ENCODE measurements at places on chromosomes 4 and X.

DNA sequence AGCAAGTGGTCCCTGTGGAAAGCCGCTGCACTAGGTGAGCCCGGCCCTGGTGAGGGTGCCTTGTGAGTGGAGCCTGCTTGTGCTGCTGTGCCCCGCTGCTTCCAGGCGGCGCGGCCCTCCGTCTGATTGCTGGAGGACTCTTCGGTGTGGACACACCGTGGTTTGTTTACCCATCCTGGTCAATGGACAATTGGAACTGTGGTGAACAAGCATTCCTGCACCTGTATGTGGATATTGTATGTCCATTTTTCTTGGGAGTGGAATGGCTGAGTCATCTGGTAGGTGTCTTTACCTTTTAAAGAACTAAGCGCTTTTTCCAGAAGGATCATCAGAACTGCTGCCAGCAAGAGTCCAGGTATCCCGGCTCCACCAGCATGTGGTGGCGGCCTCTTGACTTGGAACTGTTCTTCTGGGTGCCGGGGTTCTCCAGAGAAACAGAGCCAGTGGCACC is 15.6 kb downstream of the MAEA start:
- no peak for DNase-seq

- DNase-seq = no peak
Observed at GRCh38 chr4:56123051-56123450, 174.3 kb downstream of the CEP135 start.

DNA sequence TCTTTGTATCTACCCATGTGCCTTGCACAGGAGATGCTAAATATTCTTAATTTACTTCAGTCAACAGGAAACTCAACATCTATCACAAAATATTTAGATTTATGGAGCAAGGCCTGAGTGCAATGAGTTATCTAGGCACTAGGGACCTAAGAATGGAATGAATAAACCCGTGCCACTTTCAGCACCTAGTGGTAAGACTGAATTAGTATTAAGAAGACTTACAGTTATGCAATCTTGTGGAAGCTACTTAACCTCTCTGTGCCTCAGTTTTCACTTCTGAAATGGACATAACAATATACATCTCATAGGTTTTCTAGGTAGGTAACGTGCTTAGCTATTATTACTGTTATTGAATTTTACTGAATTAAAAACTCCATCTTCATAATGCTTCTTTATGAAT is 144.6 kb upstream of the MAP3K15 start:
- no peak for DNase-seq

DNA sequence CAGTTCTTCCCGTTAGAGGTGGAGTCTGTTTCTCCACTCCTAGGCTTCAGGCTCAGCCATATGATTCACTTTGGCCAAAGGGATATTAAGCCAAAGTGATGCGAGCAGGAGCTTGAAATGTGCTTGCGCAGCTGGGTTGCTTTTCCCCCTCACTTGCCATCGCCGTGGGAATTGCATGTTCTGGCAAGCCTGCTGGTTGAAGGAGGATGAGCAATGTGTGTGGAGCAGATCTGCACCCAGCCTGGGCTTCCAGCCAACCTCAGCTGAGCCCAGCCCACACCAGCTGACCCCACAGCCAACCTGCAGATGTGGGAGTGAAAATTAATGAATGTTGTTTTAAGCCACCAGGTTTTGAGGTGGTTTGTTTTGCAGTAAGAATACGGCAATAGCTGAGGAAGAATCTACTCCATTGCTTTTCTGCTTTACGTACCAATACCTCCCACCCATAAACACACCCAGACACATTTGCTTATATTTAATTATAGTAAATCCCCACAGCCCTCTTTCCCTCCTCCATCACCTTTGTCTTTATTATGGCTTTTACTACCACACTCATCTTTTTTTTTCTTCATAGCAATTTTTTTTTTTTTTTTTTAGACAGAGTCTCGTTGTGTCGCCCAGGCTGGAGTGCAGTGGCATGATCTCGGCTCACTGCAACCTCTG is 132.8 kb upstream of the FUNDC1 start:
- no peak for DNase-seq

DNA sequence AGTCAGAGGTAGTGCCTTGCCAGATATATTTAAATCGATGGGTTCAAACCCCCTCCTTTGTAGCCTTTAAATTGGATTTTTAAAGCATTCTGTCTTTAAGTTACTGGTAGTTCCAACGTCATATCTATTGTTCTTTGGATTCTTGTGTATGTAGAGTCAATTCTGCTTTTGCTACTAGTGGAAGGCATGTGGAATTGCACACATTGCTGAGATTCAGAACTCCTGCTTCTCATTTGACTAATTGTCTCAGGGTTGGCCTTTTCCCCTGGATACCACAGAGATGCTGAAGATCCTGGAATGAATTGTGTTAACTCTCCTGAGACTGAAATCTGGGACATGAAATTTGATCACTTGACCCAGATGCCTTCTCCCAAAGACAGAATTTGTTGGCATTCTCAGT is 328.3 kb upstream of the RPS6KA3 start:
- no peak for DNase-seq

GRCh38 chr4:42915484-42915883 is 23.0 kb downstream of the GRXCR1 start:
- DNase-seq = no peak

- DNase-seq = no peak
Observed at GRCh38 chrX:17412692-17413091, 37.7 kb downstream of the NHS start.

GRCh38 chr4:76896614-76897535 is 1.1 kb downstream of the SOWAHB start:
- no peak for DNase-seq

DNA sequence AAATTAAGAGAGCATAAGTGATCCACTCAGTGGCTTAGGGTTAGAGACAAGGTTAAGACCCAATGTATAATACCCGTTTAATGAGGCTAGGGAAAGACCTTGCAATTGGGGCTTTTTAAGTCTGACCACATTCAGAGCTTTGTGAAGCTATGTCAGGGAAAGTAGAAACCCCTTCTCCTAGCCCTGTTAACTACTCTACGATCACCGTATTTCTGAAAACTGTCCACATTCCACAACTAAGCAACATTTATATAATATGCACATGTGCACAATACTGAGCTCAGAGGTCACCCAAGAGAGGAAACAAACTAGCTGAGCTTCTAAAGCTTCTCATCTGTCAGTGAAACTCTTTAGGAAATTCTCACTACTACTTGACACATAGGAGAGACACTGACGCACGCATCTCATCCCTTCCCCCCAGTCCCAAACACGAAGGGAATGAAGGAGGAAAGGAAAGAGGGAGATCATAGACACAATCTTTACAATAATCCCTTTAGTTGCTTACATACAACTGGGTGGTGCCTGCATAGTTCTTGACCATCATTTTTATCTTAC is 56.2 kb downstream of the METTL14 start:
- DNase-seq = no peak

GRCh38 chr4:10232114-10232513 is 115.5 kb upstream of the WDR1 start:
- no peak for DNase-seq

DNA sequence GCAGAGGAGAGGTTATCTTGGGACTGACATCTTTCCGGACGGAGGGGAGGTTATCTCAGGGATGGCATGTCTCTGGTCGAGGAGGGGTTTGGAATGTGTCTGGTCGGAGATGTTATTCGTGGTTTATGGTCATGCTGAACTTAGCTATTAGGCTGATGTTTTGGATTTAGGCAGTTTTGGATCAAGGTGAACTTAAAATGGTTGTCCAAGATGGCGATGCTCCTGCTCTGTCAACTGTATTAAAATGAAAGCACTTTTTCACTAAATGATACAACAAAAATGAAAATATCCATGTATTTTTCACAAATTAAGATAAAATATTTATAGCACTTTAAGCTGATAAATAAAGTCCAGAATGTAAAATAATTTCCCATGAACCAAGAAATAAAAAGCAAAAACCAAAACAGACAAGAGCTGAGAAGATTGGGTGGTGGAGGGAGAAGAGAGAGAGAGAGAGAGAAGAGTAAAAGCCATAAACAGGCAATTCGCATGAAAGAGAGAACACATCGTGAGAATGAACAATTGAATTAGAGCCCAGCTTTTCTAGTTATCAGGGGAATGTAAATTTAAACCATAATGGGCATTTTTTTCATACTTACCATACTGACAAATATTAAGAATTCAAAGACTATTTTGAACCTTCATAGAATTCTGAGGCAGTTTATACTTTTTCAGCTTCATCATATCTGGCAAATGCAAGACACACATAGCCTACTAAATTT is 2236.0 kb upstream of the AGA start:
- no peak for DNase-seq

GRCh38 chr4:128847082-128847724 is 37.7 kb downstream of the JADE1 start:
- DNase-seq = no peak

DNA sequence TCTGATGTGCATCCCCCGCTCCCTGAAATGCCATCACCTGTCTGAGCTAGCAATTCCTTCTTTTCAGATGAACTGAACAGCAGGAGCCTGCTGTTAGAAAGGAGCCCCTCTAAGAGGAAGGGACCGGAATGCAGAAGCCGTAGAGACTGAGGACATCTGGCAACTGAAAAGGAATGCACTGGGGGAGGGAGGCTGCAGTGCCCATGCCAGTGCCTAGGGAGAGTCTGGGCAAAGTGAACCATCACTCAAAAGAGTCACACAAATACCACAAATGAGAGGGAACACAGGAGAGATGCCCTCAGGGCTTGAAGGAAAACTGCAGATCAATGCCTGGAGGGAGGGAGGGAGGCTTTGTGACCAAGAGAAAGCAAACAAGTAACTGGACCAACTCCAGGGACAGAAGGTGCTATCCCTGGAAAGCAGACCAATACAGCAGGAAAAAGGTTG is 93.9 kb upstream of the CBR4 start:
- no peak for DNase-seq

DNA sequence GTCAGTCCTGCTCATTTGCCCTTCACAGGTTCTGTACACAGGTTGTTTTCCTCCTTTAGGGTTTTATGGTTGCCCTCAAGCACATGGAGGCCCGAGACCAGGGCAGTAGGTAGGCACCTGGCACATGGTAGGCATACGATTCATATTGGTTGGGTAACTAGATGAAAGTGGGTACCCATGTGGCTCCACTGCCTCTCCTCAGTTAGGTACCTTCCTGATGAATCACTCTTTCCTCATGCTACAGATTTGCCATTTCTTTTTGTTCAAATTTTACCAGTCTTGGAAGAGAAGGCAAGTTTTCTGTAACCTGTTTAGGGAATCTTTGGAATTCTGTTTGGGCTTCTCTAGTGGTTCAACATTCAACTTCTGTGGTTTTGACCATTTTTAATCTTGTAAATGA is 121.3 kb downstream of the FHIP1A start:
- DNase-seq = no peak

DNA sequence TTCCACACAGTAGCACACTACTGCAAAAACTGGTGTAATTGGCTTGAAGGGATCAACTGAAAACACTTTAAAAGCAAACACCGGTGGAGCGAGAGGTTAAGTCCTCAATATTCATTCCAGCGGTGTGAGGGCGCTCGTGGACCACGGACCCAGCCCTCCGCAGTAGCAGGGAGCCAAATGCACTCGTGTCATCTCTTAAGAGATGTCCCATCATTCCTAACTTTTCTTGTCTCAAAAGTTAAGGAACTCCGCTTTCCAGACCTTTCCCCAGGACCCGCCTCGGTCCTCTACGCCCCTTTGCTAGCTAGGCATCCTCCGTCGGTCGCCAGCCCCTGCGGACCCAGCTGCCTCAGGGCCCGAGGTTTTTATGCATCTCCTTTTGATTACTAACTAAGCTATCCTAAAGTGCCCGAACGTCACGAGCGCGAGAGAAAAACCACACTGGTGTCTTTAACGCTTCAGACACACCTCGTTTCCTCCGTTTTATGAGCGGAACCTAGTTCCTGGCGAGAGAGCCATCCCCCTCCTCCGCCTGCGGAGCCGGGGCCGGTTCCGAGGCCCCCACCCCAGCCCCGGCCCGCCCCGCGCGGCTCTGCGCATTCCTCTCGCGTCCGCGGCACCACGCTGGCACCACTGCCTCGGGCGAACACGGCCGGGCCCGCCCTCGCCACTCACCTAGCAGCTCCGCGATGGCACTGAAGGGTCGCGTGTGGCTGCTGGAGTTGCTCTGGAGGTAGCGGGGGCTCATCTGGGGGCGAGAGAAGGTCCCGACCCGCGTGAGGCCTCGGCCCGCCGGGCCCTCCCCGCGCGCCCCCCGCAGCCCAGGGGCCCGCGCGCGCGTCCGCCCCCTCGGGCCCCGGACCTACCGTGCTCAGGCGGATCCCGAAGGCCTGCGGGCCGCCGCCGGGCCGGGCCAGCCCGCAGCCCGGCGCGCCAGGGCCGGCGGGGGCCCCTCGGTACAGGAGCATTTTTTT is 723 bp downstream of the MORC4 start:
- DNase-seq = peak; percentile 21

DNA sequence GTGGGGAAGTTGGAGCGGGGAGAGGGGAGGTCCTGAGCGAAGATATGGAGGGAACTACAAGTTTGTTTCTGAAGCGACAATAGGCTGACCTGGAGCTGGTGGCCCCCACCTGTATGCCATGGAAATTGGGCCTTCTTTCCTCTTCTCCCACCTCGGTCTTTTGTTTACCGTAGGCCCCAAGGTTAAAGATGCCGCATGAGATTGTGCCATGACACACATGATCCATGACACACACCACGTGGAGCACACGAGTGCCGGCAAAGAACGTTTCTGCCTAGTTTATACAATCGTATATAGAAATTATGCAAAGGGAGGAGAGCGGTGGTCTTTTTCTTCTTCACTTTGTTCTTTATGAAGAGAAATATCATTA is 408 bp downstream of the TMEM33 start:
- no peak for DNase-seq

DNA sequence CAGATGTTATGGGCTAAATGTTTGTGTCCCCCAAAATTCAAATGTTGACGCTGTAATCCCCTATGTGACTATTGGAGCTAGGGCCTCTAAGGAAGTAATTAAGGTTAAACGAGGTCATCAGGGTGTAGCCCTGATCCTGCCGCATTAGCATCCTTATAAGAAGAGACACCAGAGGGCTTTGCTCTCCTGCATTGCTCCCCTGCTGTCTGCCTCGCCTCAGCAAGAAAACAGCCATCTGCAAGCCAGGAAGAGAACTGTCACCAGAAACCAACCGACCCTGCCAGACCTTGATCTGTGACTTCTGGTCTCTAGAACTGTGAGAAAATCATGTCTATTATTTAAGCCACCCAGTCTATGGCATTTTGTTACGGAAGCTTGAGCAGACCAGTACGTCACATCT is 331.9 kb downstream of the DCTD start:
- DNase-seq = no peak

GRCh38 chrX:112731793-112732192 is 52.1 kb upstream of the LHFPL1 start:
- no peak for DNase-seq

- no peak for DNase-seq
Observed at GRCh38 chr4:36704289-36704688, 422.9 kb downstream of the DTHD1 start.

GRCh38 chr4:8319731-8320385 is 50.3 kb downstream of the HTRA3 start:
- no peak for DNase-seq

GRCh38 chr4:121192480-121192879 is 28.4 kb upstream of the TNIP3 start:
- no peak for DNase-seq

DNA sequence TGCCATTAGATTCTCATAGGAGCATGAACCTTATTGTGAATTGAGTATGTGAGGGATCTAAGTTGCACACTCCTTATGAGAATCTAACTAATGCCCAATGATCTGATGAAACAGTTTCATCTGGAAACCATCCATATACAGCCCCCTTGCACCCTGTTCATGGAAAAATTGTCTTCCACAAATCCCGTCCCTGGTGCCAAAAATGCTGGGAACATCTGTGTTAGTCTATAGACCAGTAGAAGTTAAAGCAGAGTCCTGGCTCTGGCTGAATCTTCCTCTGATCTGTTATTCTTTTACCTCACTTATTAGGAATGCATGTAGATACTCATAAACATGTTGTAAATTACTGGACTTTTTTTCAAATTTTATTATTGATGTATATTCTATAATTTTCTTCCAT is 29.2 kb downstream of the SULT1B1 start:
- DNase-seq = no peak

All from stimulated activated CD4-positive, alpha-beta T cell treated with anti-CD3 and anti-CD28 coated beads, Interleukin-2, amount 100 ng/mL, for 48 hours (primary cell).